T-helper 22 cell (primary cell): ENCODE measurements at places on chromosomes 11 and 22.

GRCh38 chr11:75326439-75326810 is 25.0 kb downstream of the ARRB1 start:
- DNase-seq = no peak

GRCh38 chr11:32172041-32172847 is 81.4 kb downstream of the RCN1 start:
- no peak for DNase-seq

DNA sequence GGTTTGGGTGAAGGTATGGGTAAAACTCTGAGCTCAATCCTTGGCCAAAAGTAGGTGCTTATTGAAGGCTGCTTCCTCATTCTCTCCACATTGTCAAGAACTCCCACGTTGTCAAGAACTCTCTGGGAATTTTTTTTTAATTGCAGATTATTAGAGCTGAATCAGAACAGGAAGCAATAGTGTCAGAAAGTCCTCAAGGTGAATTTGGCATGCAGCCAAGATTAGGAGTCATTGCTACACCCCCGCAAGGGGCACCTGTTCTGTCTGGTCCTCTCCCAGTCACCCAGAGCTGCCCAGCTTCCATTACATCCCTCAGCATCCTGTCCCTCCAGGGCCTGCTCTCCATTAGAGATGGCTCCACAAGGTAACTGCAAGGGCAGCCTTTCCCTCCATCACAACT is 996.5 kb downstream of the OPCML start:
- DNase-seq = no peak

DNA sequence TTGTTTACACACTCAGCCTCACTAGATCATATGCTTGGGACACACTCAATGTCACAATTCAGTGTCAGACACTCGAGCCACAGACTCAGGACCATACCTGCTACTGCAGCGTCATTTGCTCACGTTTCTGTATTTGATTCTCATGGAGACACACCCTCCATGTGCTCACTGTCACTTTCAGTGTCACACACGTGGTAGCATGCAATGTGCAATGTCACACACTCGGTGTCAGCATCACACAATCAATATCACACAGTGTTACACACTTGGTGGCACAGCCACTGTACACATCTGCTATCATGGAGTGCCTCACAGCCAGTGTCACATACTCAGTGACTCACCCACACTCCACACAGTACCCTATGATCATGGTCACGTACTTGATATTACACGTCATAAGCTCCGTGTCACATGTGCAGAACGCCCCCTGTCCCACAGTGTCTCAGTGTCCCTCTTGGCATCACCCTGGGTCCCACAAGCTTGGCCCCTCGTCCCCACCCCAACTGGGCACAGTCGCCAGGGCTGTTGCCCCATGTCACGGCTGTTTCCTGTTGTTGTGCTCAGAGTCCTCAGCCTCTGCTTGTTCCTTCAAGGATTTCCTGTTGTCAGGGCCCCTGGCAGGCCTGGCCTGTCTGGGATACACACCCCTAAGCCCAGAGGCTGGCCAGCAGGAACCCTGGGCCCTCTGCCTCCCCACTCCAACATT is 49.6 kb downstream of the PDE2A start:
- DNase-seq = no peak

- DNase-seq = no peak
These were observed 14.9 kb upstream of the FXYD2 start for GRCh38 chr11:117839380-117839881.

DNA sequence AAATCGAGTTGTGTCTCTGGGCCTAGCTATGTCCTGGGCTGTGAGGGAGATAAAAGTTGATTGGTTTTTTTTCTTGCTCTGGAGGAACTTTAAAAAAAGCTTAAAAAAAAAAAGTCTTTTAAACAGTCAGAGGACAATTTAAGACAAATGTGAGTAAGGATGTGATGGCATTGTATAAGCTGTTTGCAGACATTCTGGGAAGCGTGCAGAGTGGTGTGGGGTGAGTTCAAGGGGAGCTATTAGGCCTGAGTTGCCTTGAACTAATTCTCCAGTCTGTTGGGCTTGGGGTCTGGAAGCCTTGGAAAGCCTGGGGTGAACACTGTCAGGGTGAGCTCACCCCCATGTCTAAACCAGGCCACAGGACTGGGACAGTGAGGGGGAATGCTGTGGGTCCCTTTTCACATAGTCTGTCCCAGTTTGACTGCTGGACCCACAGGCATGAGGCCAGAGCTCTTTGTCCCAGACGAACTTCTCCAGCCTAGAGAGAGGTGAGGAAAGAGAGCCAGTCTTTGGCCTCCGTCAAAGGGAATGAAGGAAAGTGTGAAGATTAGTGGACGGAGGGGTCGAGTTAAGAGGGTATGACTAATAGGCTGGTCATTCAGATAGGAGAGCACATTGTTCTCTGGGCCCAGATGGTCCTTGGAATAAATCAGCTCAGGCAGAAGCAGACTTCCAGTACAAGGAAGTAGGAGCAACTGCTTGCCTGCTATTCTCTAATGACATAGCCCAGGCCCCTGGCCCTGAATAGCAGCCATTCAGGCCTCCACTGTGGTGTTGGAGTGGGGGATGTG is 76.4 kb upstream of the NNMT start:
- DNase-seq = no peak

GRCh38 chr22:45510376-45511232 is 7.9 kb downstream of the FBLN1 start:
- no peak for DNase-seq

GRCh38 chr11:6664551-6664950 is 8.9 kb upstream of the DCHS1 start:
- DNase-seq = no peak

GRCh38 chr11:76579056-76579751 is 91.3 kb downstream of the LRRC32 start:
- DNase-seq = no peak

DNA sequence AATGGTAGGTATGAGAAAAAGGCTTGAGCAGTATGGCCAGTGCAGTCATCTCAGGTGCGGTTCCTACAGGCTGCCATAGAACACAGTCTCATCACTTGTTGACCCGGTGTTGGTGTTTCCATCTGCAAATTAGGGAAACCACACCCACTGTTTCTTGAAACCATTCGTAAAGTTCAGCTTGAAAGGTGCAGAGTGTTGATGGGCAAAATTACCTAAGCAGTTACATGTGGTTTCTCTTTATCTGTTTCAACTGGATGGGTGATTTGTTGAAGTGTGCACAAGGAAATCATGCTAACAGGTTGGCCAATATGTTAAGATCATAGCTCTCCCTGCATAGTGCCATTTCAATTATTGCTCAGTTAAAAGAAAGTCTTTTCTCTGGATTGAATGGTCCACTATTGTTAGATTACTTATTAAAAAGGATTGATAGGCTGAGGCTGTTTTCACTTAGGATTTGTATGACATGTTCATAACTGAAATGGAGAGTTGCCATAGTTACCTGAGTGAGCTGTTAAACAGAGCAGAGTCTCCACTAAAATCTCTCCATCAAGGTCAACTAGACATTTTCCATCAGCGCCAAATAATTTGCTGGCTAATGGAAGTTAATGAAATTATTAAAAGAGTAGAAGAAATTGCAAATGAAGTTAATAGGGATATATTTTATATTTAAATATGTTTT is 203.1 kb upstream of the MTMR2 start:
- no peak for DNase-seq

DNA sequence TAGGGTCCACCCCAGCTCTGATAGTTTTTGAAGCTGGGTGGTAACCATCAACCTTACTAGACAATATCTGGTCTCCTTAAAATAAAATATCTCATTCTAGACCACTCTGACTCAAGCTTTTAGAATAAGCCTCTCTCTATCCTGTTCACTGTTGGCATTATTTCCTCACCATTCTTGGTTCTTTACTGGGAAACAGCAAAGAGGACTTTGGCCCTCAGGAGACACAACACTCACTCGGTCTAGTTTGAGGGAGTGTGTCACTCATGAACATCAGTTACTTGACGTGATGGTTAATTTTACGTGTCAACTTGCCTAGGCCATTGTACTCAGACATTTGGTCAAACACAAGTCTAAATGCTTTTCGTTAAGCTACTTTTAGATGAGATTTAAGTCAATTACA is 110.6 kb downstream of the FAM76B start:
- no peak for DNase-seq

- no peak for DNase-seq
These were observed 24.6 kb downstream of the MOV10L1 start for GRCh38 chr22:50114221-50115021.

- no peak for DNase-seq
These were observed 155.1 kb downstream of the TENM4 start for GRCh38 chr11:79285756-79286155.

GRCh38 chr11:113664069-113664980 is 41.8 kb downstream of the TMPRSS5 start:
- DNase-seq = no peak

GRCh38 chr11:46414879-46415278 is 23.3 kb upstream of the CHRM4 start:
- no peak for DNase-seq

- DNase-seq = no peak
These were observed 5.6 kb downstream of the CCT8L2 start for GRCh38 chr22:16586991-16587390.

GRCh38 chr11:88590361-88590760 is 252.8 kb upstream of the CTSC start:
- no peak for DNase-seq

DNA sequence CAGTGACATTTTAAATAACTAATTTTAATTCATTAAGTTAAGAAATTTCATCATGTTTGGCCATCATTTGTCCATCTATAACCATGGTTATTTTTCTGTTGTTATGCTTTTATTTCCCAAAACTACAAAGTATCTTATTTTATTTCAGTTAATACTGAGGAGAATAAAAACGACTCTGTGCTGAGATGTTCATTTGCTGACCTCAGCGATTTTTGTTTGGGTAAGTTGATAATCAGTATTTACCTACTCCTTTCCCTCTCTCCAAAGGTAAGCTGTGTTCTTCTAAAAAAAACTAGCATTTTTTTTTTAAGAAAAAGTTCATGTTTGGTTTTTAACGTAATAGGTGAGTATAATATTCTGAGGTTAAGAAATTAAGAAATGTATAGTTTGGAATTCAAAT is 111.7 kb downstream of the ANO3 start:
- no peak for DNase-seq

- no peak for DNase-seq
These were observed 682 bp downstream of the LARGE1 start for GRCh38 chr22:33919391-33920196.

- DNase-seq = no peak
These were observed 40.8 kb upstream of the PCF11 start for GRCh38 chr11:83116015-83116641.
